Frontal cortex (tissue), 4 donors: ENCODE measurements at places on chromosomes 16 and 17. TPM values are rescaled to one million over a fixed set of nuclear protein-coding genes. Genes with fewer than 3 reads are reported as not detected.
A peak's percentile ranks its signal among the peaks of the same experiment; 100 is the strongest.

Gene NOG
- 7.7 TPM for total RNA-seq

Gene CCL4L2
- total RNA-seq = 2.4 TPM

Gene PRAC1
- not detected for total RNA-seq

Gene MT1M
- not detected for total RNA-seq

Gene CSH2
- total RNA-seq = not detected

Gene SOST
- not detected for total RNA-seq

Gene ITGAL
- 0.82 TPM for total RNA-seq

Gene MT1F
- 1.2 TPM for total RNA-seq

GRCh38 chr17:40349895-40350688, 14.4 kb downstream of the GJD3 start:
- no peak for DNase-seq

- DNase-seq = no peak
These were observed 11.5 kb downstream of the DYNLRB2 start for GRCh38 chr16:80552277-80552676.

GRCh38 chr17:41367426-41368075, 2.1 kb downstream of the KRT33B start:
- no peak for DNase-seq

- no peak for DNase-seq
These were observed 26.5 kb upstream of the CRHR1 start for GRCh38 chr17:45757431-45758218.

DNA sequence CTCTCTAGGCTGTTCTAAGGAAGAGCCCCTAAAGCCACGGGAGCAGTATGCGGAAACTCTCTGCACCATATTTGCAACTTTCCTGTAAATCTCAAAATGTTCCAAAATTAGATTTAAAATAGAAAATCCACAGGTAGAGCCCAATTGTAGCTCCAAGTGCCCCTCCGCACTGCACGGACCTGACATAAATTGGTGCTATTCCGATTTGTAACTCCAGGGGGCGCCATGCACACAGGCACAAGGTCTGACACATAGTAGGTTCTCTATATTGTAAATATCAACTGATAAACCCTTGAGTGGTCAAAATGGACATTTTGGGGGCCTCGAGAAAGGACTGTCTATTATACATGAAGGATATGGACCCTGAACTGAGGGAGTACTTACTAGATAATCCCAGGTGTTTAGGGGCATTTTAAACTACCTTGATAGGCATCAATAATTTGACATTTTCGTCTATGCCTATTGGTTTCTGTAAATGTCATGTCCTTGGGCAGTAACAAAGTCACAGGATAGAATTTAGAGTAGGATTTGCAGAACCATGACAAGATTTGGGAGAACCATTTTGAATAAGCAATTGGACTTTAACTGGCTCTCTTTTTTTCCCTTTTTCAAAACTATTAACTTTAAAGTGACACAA, 36.6 kb upstream of the TMEM132E start:
- DNase-seq = no peak

- no peak for DNase-seq
These were observed 5.4 kb upstream of the CES4A start for GRCh38 chr16:66983033-66983432.

DNA sequence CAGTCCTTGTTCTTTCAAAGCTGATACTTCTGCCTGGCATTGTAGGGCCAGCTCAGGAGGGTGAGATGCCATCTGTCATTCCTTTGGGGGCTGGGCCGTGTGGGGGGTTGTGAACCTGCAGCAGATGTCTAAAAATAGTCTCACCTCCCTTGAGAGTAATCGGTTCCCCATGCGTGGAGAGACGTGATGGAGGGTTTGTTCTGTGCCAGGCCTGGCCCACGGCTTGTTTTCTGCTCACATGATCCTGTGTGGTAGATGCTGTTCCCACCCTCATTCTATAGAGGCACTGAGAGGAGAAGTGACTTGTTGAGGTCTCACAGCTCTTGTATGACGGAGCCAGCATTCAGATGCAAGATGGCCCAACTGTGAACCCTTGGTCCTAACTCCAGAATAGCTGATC, 4.6 kb downstream of the IRF8 start:
- no peak for DNase-seq

- DNase-seq = no peak
These were observed 23.1 kb downstream of the NTAN1 start for GRCh38 chr16:15032547-15033308.

GRCh38 chr16:52171481-52171880, 375.5 kb downstream of the TOX3 start:
- no peak for DNase-seq

DNA sequence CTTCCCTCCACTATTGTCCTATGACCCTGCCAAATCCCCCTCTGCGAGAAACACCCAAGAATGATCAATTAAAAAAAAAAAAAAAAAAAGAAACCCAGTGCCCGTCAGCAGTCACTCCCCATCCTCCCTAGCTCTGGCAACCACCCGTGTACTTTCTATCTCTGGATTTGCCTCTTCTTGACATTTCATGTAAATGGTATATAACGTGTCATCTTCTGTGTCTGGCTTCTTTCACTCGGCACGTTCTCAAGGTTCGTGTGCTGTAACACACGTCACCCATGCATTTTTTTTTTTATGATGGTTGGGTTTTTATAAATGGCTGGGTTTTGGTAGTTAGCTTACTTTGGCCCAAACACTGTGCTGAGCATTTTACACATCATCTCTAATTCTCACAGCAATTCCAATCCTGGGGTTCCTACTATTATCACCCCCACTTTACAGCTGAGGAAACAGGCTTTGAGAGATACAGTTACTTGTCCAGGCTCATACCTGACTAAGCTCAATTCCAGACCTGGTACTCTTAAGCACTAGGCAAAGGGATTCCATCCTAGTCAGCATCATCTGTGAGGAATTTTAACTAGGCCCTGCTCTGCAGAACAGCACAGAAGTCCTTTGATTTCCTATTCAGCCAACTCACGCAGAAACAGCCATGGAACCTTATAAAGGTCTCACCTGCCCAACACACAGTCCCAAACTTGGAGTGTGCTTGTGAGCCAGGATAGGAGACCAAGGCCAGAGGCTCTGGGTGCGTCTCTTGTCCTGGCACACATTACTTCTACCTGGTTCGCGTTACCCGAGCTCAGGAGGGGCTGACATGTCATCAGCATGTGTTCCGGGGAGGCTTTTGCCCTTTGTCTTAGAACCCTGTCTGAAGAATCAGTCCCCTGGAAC, 11.7 kb downstream of the NDUFAB1 start:
- no peak for DNase-seq

- no peak for DNase-seq
These were observed 315.4 kb downstream of the MAP2K6 start for GRCh38 chr17:69729944-69730343.

- no peak for DNase-seq
These were observed 13.8 kb upstream of the ABCC3 start for GRCh38 chr17:50620858-50621257.

DNA sequence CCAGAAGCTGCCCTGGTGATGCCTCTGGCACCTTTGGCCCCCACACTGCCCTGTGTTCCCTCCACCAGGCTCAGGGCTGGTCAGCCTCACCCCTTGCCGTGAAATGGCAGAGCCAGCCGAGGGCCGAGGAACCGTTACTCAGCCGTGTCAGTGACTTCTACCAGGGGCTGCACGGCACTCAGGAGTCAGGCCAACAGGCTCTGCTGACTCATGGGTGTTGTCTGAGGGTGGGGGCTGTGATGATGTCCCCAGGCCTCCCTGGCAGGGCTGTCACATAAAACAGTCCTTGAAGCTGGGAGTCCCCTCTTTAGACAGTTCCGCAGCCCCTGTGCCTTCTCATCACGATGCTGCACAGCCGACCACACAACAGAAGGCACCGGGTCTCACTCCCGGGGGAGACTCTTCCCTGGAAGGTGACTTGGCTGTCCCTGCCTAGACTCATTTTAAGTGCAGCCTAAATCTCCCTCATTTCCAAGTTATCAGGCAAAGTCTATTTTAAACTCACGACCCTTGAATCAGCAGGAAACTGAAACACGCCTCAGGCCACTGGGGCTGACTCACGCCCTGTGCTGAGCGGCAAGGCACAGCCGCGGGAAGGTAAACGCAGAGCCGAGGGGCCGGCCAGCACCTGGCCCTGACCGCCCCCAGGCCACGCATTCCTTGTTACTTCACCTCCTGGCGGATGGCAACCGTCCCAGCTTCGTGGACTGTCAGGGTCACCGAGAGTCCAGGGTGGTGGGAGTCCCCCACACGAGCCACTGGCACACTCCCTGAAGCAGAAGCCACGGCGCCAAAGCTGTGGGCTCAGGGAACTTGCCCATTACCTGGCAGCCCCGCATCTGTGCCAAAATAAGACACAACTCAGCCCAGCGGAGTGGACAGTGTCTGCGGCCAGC, 102.6 kb downstream of the ZNF778 start:
- no peak for DNase-seq

DNA sequence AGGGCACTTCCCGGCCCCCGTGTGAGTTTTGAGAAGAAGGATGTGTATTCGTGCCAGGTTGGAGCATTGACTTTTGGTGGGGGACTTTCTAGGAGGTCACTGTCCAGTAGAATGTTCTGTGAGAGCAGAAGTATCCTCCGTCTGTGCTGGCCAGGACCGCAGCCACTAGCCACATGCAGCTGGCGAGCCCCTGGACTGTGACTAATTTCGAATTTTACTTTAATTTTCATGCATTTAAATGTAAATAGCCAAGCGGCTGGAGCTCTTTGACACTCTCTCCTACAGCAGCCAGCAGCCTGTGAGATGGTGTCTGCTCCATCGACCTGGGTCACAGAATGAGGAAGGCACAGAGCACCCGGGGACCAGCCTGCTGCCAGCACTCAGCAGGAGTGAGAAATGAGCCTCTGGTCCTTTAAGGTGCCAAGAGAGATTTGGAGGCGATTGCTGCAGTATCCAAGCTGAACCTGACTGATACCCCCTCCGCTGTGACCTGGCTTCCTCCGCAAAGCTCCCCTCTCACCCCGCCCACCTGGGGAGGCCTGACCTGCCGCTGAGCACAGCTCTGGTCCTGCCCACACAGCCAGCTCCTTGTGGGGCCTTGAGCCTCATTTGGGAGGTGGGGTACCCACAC, 7.8 kb downstream of the ATP2A3 start:
- DNase-seq = no peak

DNA sequence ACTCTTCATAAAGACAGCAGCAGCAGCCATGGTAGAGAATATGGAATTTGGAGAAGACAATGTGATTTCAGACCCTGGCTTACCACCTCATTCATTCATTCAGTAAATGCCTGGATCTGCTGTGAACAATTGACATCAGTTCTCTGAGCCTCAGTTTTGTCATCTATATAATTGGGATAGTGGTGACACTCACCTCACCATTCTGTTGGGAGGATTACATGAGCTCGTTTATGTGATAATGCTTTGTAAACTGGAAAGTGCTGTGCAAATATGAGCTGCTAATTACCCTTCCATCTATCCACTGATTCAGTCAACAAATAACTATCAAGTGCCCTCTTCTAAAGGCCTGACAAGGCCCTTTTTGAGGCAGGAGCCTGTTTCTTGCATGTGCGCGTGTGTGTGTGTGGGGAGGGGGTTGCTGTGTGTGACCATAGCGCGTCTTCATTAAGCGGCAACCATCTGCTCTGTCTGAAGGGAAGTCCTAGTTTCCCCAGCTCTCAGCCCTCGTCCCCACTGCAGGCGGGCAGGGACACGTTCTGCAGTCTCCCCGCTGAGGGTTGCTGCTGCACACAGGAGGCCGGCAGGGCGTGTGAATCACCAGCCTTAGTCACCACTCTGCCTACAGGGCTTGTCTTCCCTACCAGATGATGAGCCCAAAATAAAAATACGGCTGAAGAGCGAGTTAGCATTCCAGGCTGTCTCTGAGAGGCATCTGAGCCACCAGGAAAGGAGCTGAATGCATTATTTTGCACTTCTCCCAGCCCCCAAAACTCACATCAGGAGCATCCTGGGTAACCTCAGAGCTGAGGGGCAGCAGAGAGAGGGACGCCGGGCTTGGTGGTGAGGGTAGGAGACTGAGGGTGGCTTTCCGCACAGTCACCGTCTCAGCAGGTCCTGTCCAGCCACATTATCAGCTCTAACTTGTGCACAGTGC, 19.9 kb downstream of the ARL4D start:
- no peak for DNase-seq

DNA sequence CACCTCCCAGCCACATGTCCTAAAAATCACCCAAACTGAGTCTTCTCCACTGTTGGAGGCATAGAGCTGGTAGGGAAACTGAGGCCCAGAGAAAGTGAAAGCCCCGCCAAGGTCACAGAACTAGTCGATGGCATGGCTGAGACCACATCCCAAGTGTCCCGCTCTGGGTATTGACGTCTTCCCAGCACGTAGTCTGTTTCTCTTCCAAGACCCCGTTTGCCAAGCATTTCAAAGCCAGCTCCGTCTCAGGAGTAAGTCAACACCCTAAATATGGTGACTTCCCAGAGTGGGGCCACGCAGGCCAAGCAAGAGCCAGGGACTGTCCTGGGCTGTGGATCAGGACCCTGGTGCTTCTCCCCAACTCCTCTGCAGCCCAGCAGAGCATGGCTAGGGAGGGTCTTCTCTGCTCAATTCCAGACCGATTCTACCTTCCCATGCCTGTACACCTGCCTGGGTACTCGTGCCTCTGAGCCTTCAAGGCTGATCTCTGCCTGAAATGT, 19.7 kb downstream of the PITPNM3 start:
- no peak for DNase-seq

GRCh38 chr17:76585649-76586593, at the start of gene ST6GALNAC2:
TSS of gene ST6GALNAC2 (minus strand) at chr17:76585860. CDS start at chr17:76585808, 52 bp downstream.
- DNase-seq = peak; percentile 64

DNA sequence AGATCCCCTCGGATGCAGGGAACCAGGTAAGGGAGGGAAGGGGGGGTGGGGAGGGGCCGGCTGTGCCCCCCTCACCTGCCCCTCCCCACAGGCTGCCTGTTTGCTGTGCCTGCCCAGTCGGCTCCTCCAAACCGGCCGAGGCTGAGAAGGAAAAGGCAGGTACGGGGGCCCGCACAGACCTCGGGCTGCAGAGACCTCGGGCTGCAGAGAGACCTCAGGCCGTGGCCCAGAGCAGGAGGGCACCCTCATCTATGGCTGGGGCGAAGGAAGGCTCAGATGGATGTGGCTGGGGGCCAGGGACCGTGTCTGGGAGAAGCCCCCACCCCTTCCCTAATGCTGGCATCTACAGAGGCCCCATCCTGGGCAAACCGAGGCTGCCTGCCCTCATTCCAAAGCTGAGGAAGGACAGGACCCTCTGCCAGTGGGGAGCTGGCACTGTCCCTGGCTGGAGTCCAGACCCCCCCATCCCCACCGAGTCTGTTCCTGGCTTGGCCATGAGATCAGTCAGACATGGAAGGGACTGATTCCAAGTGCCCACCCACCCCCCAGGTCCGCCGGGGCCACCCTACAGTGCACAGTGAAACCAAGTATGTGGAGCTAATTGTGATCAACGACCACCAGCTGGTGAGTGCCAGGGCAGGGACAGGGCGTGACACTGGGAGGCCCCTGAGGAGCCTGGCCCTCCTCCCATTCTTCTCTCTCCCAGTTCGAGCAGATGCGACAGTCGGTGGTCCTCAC, 13.7 kb downstream of the ADAM11 start:
- no peak for DNase-seq

GRCh38 chr16:56909527-56909979, 22.4 kb upstream of the HERPUD1 start:
- no peak for DNase-seq

DNA sequence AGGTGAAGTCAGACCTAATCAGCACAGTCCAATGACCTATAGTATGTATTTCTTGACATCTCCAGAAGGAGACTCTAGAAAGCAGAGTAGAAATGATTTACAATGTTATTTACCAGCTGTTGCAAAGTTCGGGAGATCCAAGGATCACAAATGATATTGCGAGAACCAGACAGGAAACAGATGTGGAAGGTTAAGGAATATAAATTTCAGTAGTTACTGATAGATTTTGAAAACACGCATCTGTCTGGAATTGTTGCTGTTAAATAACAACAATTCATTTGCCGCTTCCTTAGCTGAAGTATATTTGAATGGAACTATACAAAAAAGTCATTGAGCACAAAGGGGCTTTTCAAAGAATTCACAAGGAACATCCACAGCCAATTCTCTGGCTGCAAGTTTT, 72.0 kb downstream of the STXBP4 start:
- no peak for DNase-seq
